Stimulated activated CD4-positive, alpha-beta T cell treated with anti-CD3 and anti-CD28 coated beads, Interleukin-15, amount 100 ng/mL, for 48 hours (primary cell): ENCODE measurements at places on chromosomes 2 and 18.

- DNase-seq, result no peak
These were observed 13.3 kb upstream of the ZNF521 start for GRCh38 chr18:25365242-25365641.

DNA sequence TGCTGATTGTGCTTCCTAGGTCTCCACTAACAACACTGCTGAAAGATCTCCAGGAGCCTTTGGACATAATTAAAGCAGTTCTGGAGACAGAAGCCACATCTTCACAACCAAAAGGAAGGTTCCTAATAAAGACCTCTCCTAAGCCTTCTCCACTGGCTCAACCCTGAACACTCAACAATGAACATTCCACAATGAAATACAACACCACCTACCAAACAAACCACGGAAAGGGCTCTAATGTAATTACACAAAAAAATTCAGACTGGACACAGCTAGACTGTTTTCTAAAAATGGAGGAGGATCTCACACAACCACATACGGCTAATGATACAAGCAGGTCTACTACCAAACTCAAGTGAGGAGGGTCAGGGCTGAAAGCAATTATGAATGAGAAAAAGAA lies 43.6 kb downstream of the NOL10 start:
- no peak for DNase-seq

DNA sequence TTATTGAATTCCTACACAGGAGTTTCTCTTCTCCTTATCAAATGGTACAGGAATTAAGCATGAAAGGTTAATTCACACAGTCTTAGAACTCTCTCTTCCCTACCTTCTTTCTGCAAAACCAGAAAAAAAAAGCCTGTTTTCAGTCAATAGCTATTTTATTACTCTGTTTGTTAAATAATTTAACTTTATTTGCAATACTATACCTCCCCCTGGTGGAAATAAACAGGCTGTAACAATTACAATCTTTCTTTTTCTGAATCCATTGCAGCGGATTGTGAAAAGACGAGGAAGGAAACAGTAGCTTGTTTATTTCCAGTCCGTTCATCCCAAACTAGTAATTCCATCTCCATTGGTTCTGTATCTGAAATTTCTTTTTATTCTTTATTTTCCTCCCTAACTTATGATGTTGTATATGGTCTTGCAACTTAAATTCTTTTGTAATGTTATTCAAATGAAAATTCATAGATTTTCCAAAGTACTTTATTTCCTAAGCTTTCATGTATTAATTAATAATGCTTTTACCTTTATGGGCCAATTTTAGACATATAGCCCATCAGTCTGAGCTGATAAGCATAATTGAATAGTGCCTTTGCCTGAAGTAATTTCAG lies 165.2 kb downstream of the SH3BP4 start:
- DNase-seq, result no peak

GRCh38 chr2:46010925-46011490 lies 286.2 kb upstream of the EPAS1 start:
- DNase-seq, result no peak

DNA sequence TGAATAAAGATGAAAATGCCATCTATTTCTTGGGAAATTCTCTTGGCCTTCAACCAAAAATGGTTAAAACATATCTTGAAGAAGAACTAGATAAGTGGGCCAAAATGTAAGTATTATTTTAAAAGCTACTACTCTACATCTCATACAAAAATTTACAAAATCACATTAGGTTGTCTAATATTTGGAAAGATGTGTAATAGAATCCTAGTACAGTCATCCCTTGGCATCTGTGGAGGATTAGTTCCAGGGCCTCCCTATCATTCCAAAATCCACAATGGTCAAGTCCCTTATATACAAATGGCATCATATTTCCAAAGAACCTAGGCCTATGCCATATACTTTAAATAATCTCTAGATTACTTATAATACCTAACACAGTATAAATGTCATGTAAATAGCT lies 41.2 kb downstream of the KYNU start:
- no peak for DNase-seq

DNA sequence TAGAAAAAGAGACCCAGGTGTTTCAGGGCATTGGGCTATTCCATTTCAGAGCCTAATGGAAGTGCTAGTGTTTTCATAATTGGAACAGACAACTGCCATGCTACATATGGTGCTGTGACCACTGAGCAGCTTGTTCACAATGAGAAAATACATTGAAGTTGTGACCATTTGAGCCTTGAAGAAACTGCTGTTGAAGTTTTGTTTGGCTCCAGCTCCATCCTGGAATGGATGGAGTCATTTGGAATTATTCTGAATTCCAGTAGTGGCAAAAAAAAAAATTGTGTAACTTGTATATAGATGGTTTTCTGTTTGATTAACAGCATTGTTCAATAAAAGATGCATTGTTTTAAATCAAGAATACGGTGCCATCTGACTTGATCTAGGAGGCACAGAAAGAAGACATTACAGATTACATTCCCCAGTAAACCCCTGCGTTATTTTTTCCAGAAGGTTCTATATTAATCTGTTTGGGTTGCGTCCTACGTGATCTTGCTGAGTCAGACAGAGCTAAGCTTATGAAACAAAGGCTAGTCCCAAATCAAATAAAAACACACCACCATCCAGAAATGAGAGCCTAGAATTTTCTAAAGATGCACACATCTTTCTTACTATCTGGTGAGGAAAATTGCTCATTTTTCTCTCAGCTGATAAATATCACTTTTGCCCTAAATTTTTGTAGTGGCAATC lies 19.2 kb downstream of the FMNL2 start:
- no peak for DNase-seq

DNA sequence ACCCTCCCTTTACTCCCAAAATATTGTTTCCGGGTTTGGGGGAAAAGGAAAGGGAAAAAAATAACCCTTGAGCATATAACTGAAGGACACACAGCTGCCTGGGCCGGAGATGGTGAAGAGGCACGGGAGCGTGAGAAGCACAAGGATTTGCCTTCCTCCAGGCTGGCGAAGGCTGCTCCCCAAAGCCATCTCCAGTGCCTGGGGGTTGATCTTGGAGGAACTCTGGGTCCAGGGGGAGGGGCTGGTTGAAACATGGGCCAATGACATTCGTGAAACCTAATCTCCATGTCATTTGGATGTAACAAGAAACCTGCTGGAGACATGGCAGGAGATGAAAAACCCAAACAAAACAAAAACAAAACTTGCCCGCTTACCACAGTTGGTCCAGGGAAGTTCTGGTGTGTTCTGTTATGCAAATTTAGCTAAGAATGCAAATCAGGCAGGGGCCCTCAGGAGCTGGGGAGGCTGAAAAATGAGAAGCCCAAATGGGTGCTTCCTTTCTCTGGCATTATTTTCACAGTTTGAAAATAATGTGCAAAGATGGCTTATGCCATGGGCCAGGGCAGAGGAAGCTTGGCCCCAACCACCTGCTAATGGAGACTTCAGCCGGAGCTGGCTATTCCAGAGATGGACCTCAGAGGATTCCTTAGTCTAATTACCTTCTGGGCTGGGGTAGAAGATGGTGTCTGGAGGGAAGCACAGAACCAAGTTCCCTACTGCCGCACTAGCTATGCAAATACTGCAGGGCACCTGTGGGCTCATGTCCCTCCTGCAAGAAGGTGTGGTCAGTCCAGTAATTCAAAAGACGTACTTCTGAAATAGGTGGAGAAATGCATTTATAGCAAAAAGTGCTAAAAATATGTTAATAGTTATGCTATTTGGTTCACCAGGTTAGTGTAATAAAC lies 180.9 kb downstream of the BCL2 start:
- no peak for DNase-seq

GRCh38 chr2:11056614-11057013 lies 98.7 kb upstream of the SLC66A3 start:
- DNase-seq, result no peak

- no peak for DNase-seq
These were observed 462.2 kb downstream of the BCL11A start for GRCh38 chr2:60091266-60091665.

DNA sequence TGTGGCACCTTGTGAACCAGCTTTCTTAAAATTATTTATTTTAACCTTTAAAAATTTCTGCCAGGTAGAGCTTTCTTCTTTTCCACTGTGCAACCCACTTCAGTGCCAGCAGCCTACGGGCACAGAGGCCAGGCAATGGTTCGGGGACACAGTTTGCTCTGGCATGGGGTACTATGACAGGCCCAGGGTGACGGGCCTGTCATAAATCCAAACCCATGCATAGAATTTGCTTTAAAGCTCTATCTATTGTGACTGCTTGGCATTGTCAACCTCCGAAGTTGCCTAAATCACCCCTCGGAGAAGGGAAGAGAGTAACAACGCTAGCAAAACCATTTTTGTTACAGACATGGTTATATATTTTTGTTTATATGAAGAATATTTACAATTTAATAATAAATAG lies 1.5 kb downstream of the ODC1 start:
- no peak for DNase-seq

- no peak for DNase-seq
These were observed 23.3 kb upstream of the MTA3 start for GRCh38 chr2:42545023-42545721.

DNA sequence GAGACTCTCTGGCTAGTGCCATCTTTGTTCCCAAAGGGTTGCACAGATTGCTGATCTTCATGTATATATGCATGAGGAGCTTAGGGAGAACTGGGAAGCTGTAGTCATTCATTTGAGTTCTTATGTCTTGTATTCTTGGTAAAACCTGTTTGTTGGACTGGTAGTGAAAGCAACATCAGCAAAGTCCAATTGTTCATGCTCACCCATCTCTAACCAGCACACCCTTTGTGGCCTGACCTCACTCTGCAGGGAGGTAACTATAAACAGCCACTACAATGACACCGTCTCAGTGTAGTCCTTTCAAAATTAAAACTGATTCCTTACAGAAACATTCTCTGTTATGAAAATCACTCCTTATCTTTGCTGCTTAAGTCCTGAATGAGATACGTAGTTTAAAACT lies 13.9 kb upstream of the LMAN1 start:
- DNase-seq, result no peak

- no peak for DNase-seq
These were observed 40.0 kb upstream of the BIN1 start for GRCh38 chr2:127146820-127147502.

- DNase-seq, result no peak
These were observed 244.8 kb downstream of the BABAM2 start for GRCh38 chr2:28135324-28135723.

DNA sequence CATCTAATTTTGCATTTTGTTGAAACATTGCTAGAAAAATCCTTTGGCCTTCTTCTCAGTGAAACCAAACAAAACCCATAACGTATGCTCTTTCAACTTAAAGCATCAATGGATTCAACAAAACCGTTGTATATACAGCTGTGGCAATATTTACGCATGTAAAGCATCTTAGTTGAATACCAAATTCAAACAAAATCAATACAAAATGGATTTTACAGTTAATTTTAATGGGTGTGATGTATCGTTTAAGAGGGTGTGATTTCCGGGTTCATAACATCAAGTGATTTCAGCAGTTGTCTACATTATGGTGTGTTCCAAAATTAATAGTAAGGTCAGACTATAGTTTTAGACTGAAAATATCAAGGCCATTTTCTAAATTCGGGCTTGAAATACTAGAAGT lies 198.2 kb downstream of the TGIF1 start:
- no peak for DNase-seq

GRCh38 chr2:152167065-152167464 lies 8.5 kb downstream of the STAM2 start:
- no peak for DNase-seq

GRCh38 chr2:49770919-49771318 lies 616.6 kb upstream of the FSHR start:
- no peak for DNase-seq

DNA sequence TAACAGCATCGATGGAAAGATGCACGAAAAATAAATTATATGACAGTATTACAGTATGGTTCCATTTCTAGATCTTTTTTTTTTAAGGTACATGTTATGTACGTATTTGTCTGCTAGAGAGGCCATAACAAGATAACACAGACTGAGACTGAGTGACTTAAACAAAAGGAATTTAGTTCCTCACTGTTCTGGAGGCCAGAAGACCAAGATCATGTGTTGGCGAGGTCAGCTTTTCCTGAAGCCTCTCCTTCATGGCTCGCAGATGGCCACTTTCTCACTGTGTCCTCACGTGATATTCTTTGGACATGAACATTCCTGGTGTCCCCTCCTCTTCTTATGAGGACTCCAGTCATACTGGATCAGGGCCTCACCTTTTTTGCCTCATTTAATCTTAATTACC lies 177.4 kb downstream of the CAPN13 start:
- DNase-seq, result no peak

- DNase-seq, result no peak
These were observed 96.6 kb upstream of the NOSTRIN start for GRCh38 chr2:168705534-168706470.

GRCh38 chr2:177641331-177641730 lies 248.8 kb downstream of the AGPS start:
- DNase-seq, result no peak

- DNase-seq, result no peak
These were observed 72.8 kb downstream of the SMAD7 start for GRCh38 chr18:48877941-48878340.

DNA sequence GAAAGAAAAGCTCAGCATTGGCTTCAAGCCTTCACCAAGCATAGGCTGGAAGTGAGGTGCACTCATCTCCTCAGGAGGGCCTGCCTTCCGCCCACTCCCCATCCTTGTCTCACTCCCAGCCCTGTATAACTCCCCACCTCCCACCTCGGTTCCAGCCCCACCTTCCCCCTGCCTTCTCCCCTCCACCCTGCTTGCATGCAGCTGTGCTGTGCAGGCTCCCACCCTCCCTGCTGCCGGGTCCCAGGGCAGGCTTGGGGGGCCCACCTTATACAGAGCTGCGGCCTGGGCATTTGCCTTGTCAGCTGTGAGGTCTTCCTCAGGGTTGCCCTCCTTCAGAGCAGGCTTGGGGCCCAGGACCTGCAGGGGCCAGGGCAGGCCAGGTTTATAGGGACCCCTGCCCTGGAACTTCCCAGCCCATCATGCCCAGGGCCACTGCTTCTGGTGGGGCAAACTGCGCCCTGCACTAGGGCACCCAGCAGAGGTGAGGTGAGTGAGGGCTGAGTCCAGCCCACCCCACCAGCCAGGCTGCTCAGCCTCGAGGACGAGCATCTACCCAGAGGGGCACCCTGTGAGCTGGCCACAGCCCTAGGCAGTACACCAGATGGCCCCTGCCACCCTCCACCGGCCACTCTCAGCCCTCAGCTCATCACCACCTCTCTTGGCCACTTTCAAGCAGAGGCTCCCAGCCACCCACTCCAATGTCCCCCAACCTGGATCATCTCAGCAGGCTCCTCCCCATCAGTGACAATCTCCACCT lies 11.6 kb downstream of the CAPG start:
- DNase-seq, result no peak

GRCh38 chr18:41949206-41949920 lies 5.7 kb upstream of the PIK3C3 start:
- no peak for DNase-seq
